ENCODE measurements at places on chromosomes 6 and 20.

DNA sequence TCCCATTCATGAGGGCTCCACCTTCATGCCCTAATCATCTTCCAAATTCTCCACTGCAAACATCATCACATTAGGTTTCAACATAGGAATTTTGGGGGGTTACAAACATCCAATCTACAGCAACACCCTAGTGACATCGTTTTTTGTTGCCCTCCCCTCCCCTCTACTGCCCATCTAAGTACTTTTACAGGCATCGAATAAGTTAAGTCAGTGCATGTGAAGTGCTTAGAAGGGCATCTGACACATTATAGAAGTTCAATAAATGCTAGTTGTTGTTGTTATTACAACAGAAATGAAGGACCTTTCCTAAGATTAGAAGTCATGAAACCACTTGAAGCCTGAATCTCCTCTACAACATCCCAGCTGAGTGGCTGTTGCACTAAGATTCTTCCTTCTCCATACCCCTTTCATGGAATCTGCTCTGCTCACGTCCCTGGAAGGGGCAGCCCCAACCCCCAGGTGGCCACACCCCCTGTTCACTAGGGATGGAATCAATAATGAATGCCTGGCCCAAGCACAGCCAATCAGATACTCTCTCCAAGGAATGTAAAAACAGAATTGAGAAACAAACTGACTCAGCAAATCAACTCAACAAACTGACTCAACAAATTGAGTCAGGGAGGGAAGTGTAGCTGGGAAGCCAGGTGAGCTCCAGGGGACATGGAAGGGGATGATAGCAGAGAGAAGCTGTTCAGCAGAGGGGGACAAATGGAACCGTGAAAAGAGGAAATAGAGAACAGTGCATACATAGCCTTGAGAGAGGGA lies 3.9 kb upstream of the LRP11 start:
- DNase-seq, result no peak

DNA sequence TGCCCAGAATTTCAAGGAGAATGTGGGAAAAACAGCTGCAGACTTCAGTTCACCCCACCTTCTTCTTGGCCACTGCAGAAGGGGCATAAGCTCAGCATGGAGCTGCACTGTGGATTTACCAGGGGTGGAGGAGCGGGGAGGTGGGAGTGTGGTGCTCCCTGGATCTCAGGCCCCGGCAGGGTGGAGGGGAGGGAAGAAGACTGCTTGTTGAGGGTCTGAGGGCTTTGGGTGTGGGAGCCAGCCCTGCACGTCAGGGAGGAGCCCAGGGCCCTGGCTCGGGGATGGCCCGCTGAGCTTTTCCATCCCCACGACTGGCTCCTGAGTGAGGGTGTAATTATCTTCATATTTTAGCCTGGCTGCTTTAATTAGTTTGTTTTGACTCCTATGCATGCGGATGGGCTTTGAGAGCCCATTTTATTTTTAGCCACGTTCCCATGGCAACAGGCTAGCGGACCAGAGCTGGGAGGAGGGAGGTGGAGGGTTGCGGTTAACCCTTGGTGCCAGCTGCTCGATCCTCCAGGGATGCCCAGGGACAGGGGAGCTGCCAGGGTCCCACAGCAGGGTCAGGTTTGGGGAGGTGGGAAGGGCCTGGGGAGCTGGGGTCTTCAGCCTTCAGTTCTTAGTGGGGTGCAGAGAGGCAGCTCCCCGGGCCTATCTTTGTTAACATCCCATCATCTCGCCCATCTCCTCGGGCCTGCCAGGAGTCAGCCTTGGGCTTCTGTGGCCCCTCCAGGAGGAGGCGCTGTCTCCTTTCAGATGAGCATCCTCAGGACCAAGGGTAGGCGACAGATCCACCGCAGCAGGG lies 68.2 kb downstream of the RAB44 start:
- DNase-seq, result peak; percentile 80

GRCh38 chr20:49510562-49511122 lies 28.2 kb upstream of the KCNB1 start:
- no peak for DNase-seq

- no peak for DNase-seq
Measured at GRCh38 chr6:143896126-143896860, 32.0 kb downstream of the ZC2HC1B start.

GRCh38 chr6:53603386-53604116 lies 58.6 kb upstream of the GCLC start:
- no peak for DNase-seq

- DNase-seq, result no peak
Measured at GRCh38 chr6:145042559-145042958, 692.8 kb downstream of the EPM2A start.

DNA sequence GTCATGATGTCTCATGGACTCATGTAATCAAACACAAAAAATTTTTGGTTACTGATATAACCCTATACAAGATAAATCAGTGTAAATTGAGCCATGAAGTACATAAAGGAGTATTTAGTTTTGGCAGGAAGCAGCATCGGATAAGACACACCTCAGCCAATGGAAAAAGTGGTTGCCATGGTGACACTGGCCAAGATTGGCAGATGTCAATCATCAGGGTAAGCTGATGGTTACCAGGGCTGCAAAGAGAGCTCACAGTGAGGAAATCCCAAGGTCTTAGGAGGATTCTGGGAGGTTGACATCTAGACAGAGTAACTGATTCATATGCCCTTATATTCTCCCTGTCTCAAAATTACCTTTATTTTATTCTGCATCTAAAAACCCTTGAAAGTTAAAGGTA lies 203.8 kb upstream of the PCSK2 start:
- no peak for DNase-seq

GRCh38 chr6:43986177-43986825 lies 141.0 kb downstream of the MRPL14 start:
- no peak for DNase-seq

DNA sequence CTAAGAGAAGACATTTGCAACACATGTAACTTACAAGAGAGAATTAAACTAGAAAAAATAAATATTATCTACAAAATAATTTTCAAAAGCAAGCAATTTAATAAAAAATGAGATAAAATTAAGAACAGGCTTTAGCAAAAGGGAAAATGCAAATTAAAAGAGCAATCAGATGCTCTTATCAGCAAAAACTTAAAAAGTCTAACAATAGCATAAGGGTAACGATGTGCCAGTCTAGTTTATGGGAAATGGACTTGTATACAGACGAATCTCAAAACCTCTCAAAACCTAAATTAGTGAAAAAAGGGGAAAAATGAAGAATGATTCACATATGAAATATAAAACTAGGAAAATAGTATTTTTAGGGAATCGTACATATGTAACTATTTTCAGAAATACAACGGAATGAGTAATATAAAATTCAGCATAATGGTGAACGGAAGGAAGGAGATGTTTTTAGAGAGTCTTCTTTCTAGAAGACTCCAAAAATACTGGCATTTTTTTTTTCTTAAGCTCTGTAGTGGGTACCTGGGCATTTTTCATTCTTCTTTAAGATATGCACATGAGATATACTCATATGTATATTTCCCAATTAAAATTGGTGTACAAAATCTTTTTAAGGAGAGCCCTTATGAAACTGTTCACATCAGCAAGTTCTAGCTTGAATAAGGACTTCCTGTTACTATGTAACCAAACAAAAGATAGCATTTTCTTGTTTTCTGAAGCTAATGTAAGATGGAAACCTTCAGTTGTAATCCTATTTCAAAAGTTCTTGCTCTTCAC lies 927 bp upstream of the MANEA start:
- DNase-seq, result no peak

- no peak for DNase-seq
Measured at GRCh38 chr20:32685541-32686529, 12.1 kb upstream of the C20orf203 start.

- no peak for DNase-seq
Measured at GRCh38 chr6:129114636-129115391, 231.9 kb downstream of the LAMA2 start.

DNA sequence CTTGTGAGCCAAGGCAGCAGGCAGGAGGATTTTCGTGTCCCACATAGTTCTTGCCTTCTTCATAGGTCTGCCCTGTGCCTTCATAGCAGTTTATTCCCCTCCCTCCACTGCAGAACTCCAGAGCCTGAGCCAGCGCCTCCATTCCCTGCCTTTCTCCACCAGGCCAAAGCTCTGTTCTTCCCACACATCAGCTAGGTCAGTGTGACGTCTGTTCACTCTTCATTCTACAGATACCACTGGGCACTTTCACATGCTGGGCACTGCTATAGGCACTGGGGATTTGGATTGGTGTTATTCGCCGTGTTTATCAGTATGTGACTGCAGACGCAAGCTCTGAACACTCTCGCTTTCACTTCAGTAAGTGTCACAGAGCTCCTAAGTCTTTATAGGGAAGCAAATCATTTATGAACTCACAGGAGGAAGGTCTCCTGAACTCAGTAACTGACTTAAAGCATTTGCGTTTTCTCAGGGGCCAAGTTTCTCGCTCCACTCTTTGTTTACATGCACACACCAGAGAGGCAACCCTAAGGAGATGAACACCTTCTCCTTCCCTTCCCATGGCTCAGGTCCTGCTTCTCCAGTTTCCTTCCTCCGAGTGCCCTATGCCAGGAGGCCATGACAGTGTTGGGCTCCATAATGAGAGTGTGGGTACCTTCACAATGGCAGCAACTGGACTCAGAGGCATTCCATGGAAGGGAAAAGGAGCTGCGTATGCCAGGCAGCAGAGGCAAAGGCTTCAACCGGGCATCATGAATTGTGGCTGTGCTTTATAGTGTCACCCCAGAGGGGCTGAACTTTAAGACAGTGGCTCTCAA lies 6.3 kb upstream of the APMAP start:
- DNase-seq, result no peak

DNA sequence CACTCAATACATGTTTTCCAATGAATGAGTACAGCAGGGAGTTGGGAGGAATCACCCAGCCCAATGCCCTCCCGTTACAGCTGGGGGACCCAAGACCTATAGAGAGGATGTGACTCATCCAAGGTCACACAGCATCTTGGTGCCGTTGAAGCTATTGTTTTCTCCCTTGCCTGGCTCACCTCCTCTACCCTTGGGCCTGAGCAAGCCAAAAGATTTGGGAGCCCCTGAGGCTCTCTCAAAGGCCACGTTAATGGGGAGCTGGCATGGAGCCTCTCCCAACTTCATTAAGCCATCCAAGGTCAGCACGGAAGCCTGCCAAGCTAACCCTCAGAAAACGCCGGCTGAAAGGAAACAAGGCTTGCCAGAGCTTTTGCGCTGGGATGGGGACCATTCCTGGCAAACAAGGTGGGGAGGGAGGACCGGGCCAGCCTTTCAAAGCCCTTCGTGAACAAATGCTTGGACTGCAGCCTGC lies 30.4 kb downstream of the KCNB1 start:
- no peak for DNase-seq

- DNase-seq, result no peak
Measured at GRCh38 chr6:124436803-124437202, 525.4 kb upstream of the RNF217 start.

GRCh38 chr20:41408156-41408794 lies 41.7 kb upstream of the EMILIN3 start:
- DNase-seq, result no peak

DNA sequence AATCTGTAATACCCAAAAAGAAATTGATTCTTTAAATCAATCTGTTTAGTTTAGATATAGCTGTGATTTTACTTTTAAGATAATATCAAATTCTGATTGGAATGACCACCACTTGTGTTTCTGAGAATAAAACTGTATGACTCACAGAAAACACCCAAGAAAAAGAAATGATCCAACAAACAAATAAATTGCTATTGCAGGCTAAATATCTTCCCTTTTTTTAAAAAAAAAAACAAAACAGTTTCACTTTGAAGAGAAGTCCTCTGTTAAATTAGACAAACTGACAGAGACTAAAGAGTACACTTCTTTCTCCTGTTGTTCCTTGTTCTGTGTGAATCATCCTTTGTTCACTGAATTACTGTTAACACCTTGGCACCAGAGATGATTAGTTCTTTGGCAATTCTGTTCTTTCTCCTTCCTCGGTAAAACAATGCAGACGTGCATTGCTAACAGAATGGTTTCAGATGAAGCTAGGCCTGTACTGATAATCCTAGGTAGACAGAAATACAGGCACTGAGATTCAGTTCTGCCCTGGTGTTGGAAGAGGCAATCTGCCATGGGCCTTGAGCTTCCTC lies 895.2 kb upstream of the CITED2 start:
- DNase-seq, result no peak

- DNase-seq, result peak; percentile 43
Measured at GRCh38 chr20:44056010-44056698, 130.8 kb downstream of the JPH2 start.

DNA sequence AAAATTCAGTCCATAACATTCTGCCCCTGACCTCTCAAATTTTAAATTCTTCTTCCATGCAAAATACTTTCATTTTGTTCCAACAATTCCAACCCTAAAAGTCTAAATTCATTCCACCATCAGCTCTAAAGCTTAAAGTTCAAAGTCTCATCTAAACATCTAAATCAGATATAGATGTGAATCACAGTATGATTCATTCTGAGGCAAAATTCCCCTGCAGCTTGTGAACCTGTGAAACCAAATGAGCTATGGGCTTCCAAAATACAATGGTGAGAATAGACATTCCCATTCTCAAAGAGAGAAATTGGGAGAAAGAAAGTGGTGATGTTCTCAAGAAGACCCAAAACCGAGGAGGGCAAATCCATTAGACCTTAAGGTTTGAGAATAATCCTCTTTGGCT lies 309.8 kb downstream of the HIVEP2 start:
- no peak for DNase-seq

DNA sequence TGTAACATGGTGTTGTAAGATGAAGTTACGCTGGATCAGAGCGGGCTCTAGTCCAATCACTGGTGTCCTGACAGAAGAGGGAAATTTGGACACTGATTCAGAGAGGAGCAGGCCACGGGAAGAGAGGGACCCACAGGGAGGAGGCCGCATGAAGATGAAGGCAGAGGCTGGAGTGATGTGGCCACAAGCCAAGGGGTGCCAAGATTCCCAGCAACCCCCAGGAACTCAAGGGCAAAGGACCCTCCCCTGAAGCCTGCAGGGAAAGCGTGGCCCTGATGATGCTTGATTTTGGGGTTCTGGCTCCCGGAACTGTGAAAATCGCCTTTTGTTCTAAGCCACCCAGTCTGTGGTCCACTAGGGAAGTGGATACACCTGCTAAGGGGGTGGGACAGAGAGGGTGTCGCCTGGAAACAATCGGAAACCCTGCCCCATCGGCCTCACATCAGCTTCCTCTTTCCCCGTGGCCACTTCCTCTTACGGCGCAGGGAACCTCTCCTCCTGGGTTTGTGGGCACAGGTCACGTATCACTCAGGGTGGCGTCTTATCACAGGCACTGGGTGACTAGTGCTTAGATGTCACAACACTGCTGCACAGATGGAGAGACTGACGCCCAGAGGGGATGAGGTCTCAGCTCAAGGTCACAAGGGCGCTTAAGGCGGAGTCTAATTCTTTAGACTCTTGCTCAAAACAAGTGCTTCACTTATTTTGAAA lies 58.0 kb downstream of the SULF2 start:
- DNase-seq, result peak; percentile 50

DNA sequence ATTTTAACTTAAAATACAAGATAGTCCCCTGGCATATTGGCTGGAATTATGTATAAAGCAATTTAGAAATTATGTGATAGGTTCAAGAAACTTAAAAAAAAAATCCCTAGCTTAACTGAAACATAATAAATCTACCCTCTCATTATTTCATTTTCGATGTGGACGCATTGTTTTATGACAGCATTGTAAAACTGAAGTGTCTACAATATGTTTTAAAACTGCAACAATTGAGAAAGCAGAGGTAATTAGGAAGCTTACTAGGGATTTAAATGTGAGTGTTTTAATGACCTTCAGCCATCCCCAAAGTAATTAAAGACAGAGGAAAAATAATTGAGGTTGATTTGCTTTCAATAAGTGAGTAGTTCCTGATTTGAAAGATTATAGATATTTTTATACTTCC lies 776.0 kb downstream of the TBC1D32 start:
- no peak for DNase-seq

GRCh38 chr20:53838311-53838868 lies 232.0 kb downstream of the BCAS1 start:
- DNase-seq, result no peak

All from stimulated activated CD4-positive, alpha-beta T cell treated with anti-CD3 and anti-CD28 coated beads, Interleukin-4, amount 100 ng/mL, for 1 hour (primary cell).